NCI-H345 (cell line): ENCODE measurements at places on chromosomes 1 and 21.

- no peak for DNase-seq
These were observed 520 bp downstream of the TARS2 start for GRCh38 chr1:150487763-150488115.

- peak; percentile 20 for DNase-seq
These were observed 26.2 kb downstream of the EXTL2 start for GRCh38 chr1:100868364-100868995.

- no peak for DNase-seq
These were observed 17.0 kb upstream of the CSF1 start for GRCh38 chr1:109893532-109894171.

DNA sequence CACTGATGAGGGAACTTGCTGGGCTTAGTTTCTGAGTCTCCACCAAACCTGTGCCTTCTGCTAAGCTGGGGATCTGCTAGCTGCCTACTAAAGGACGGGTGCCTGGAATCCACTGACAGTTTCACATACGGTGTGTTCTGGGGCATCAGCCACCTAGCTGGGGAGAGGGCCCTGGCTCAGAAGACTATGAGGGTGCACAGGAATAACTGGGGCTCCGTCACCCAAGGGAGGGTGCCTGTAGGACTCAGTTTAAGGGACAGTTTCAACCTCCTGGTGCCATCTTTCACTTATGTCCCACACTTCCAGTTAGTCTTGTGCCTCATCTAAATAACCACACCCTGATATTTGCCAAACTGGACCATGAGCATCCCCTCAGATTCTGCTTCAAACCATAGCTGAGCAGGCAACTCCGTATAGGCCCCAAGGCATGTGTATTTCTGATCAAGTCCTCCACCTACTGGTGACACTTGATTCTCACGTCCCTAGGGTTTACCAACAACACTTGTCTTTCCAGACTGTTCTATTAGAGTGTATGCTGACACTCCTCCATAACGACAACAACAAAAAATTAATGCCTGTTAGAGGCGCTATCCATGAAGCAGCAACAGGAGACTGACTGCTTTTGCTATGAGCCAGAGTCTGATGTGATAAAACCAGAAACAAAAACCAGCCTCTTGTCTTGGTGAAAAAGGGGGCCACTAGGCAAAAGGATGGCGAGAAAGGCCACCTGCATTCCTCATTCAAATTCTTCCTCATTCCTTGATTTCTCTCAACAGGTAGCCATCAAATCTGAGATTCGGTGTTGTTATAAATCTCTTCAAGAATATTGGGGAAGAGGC is 55.0 kb upstream of the PAXBP1 start:
- DNase-seq, result peak; percentile 60

GRCh38 chr1:234647758-234648157 is 37.8 kb upstream of the IRF2BP2 start:
- no peak for DNase-seq

GRCh38 chr1:244494653-244495052 is 33.6 kb downstream of the CATSPERE start:
- no peak for DNase-seq

DNA sequence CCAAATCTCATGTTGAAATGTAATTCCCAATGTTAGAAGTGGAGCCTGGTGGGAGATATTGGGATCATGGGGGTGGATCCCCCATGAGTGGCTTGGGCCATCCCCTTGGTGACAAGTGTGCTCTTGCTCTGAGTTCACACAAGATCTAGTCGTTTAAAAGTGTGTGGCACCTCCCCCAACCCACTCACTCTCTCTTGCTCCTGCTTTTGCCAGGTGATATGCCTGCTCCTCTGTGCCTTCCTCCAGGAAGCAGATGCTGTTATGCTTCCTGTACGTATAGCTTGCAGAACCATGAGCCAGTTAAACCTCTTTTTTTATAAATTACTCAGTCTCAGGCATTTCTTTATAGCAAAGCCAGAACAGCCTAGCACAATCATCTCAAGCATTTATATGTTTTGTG is 23.0 kb upstream of the HSPA13 start:
- DNase-seq, result no peak

DNA sequence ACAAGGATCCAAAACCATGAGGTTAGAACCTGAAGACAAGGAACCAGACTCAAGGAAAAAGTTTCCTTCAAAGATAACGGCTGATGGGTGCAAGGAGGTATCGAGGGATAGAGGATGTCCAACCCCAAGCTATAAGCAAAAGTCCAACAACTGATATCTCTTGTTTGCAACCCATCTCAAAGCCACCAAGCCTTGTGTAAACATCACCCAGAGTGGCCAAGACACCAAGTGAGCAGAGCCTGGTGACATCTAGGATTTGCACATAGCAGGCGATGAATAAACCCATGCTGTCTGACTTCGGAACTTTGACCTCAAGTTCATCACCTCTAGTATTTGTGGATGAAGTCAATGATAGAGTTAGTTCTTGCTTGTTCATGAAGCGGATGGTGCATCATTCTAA is 180.7 kb downstream of the ETS2 start:
- no peak for DNase-seq

DNA sequence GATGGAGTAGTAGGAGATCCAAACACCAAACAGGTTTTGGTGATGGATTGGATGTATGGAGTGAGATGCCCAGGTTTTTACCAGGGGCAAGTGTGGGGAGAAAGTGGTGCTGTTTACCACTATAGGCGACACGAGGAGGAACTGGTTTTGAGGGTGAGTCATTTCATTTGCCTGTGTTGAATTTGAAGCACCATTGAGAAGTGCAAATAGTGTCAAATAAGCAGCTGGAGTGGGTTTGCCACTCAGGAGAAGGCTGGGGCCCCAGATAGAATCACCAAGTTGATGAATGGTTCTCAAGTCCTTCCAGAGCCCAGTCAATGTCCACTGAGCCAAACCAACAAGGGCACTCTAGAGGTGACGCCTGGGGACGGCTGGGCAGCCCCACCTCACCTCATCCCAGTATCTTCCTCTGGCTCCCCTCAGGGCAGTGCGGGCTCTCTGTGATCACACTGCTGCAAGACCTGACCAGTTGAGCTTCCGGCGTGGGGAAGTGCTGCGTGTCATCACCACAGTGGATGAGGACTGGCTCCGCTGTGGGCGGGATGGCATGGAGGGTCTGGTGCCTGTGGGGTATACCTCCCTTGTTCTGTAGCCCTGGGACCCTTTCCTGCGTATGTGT is 9.4 kb downstream of the RUSC1 start:
- DNase-seq, result no peak

DNA sequence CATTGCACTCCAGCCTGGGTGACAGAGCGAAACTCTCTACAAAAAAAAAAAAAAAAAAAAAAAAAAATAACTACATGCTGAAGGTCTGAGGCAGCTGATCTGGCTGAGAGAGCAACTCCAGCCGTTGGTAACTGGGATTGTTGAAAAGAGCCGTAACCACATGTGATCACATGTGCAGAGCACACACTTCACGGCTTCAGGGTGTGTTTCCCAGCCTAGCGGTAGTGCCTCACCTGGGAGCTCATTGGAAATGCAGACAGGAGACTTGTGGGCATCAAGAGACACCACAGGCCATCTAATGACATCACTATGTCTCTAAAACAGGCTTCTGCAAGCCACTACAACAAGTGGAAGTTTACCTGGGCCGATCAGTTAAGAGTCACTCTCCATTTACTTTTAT is 11.8 kb upstream of the OTUD7B start:
- no peak for DNase-seq

GRCh38 chr1:231603598-231604275 is 22.9 kb upstream of the DISC1 start:
- DNase-seq, result peak; percentile 74

- DNase-seq, result no peak
These were observed 105.0 kb downstream of the COP1 start for GRCh38 chr1:176101951-176102642.

DNA sequence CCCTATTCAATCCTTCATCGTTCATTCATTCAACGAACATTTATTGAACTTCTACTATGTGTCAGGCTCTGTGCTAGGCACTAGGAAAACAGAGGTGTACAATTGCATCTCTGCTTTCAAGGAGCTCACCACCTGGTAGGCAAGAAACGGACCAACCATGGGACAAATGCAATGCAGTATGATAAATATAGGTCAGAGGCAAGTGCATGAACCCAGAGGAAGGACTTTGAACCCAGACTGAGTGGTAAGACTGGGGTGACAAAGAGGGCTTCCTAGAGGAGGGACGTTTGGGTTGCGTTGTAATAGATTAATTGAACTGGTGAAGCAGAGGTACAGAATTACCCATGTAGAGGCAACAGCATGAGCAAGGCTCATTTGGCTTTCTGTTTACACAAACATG is 16.4 kb downstream of the CD2 start:
- DNase-seq, result no peak

GRCh38 chr1:10753299-10753698 is 43.1 kb downstream of the CASZ1 start:
- DNase-seq, result no peak

DNA sequence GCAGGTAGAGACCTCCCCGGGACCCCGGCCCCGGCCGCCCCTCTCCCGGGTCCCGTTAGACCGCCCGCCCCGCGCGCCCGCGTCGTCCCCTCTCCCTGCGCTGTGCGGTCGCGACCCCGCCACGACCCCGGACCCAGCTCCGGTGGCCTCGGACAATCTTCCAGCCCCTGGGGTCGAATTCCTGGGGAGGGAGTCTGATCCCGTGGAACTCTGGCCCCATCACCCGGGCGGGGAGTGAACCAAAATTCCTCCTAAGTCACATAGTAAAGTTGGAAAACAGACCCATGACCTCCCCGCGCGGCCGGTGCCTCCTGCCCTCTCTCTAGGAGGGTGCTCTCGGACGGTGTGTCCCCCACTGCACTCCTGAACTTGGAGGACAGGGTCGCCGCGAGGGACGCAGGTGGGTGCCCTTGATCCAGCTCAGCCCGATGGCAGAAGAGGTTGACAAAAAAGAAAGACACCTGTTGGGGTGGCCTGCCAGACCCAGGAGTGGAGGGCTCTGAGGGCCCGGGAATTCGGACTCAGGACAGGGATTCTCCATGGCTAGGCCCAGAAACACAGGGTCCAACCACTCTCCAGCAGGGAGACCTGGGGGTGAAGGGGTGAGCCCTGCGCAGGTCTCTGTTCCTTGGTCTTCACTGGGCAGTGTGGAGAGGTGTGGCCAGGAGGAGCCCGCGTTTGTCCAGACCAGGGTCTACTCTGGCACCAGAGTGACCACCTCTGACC is 451 bp downstream of the ADAMTSL4 start:
- no peak for DNase-seq

- DNase-seq, result no peak
These were observed 96.6 kb downstream of the ZFYVE9 start for GRCh38 chr1:52238474-52238873.

GRCh38 chr1:34779526-34779925 is 1.5 kb upstream of the GJB3 start:
- no peak for DNase-seq

GRCh38 chr1:218303176-218303879 is 18.2 kb downstream of the RRP15 start:
- DNase-seq, result no peak

DNA sequence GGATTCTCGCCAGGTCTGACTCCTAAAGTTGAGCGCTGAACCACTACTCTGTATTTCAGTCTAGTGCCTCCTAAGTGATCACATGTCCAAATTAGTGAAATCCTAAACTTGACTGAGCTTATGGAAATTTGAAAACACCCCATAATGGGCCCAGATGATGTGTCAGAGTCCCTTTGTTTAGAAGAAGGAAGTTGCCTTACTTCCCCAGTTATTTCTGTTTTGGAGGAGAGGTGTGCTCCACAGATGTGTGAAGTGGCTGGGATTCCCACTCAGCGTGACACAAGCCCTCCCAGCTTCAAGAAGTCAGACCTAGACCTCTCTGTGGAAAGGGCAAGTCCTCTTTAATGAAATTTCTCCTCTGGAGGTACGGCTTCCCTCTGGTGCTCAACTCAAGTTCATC is 188.8 kb downstream of the TTLL7 start:
- no peak for DNase-seq

GRCh38 chr1:239951511-239952140 is 140.1 kb upstream of the FMN2 start:
- DNase-seq, result peak; percentile 72

- DNase-seq, result no peak
These were observed 44.6 kb upstream of the CSF1 start for GRCh38 chr1:109866071-109866470.

DNA sequence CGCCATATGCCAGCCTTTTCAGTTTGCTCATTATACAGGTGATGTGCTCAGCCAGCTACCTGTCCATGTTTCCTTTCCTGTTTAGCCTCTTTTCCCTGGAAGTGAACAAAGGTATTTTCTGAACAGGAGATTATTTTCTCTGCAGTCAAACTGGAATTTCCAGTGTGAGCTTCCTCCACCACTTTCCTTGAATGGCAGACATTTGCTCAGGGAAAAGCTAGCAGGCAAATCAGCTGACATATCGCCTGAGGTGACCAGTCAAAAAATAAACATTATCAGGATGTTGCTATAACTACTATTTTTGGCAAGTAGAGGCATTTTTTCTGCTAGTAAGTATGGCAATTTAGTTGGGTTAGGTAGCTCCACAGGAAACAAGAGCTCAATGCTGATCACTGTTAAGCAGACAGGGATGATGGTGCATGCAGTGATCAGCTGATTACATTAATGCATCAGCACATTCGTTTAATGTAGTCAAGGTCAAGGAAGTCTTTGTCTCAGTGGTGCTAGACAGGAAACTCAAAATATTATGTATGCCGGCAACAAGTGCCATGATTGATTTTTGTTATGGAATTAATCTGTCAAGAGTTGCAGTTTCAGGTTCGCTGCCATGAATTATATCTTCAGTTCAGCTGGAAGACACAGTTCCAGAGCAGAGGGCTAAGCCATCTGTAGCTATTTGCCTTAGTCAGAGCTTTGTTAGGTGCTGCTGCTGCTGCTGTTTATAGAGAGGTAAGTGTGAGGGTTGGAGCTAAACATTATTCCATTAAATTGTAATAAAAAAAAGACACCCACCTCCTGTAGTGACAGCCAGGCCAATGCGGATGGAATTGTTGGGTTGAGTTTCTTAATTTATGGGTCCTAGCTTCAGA is 179.7 kb upstream of the ST6GALNAC5 start:
- no peak for DNase-seq

- no peak for DNase-seq
These were observed 96.9 kb upstream of the TARDBP start for GRCh38 chr1:10915594-10915993.

GRCh38 chr21:17777072-17777765 is 41.9 kb downstream of the C21orf91 start:
- DNase-seq, result no peak

GRCh38 chr1:172135978-172136610 is 284.4 kb upstream of the C1orf105 start:
- DNase-seq, result no peak

DNA sequence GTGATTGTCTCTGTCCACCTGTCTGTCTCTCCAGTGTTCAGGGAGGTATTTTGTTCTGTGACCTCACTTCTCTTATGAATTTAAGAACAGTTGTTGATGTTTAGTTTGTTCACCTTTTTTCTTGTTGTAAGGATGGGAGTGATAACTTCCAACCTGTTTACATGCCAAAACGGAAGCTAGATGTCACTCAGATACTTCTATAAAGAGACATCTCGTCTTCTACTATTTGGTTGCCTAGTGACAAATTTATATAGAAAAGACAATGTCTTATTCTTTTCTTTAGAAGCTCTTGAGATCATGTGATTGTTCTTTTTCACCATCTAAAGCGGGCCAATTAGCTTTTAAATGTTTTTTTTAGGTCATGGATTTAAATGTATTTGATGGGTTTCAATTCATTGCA is 33.8 kb downstream of the PRSS38 start:
- no peak for DNase-seq
